ENCODE measurements at places on chromosomes 7 and 10.

GRCh38 chr7:45984386-45985295, 63.6 kb upstream of the IGFBP3 start:
- DNase-seq, result no peak

DNA sequence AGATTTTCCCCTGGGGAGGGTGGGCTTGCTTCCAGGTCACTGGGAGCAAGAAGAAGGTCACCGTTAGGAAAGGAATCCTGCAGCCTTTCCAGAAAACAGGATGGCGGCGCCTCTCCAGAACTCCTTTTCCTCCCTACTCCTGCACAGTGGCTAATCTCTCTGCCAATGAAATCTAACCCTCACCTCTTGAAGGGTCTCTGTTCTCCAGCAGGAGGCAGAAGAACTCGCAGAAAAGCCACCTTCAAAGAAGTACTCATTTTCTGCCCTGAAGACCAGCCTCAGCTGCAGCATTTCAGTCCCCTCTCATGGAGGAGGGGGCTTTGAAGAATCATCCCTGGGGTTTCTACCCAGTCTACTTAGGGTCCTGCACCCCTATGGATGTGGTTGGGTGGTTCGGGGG, 626.9 kb downstream of the CALN1 start:
- DNase-seq, result no peak

DNA sequence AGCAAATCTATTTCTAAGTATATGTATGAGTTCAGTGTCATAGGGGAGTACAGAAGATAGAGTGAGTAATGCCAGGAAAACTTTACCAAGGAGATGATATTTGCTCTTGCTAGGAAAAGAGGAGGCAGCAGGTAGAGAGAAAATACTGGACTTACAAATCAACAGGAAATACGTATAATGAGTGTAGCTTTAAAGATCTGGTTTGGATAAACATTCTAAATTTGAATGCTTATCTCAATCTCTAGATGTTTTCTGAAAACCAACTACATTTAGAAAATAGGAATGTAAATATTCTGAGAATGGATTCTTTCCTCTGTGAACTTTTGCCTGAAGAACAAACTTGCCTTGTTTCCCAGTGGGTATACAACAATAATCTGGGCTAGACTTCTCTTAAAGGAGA, 46.9 kb upstream of the GNAI1 start:
- DNase-seq, result no peak

DNA sequence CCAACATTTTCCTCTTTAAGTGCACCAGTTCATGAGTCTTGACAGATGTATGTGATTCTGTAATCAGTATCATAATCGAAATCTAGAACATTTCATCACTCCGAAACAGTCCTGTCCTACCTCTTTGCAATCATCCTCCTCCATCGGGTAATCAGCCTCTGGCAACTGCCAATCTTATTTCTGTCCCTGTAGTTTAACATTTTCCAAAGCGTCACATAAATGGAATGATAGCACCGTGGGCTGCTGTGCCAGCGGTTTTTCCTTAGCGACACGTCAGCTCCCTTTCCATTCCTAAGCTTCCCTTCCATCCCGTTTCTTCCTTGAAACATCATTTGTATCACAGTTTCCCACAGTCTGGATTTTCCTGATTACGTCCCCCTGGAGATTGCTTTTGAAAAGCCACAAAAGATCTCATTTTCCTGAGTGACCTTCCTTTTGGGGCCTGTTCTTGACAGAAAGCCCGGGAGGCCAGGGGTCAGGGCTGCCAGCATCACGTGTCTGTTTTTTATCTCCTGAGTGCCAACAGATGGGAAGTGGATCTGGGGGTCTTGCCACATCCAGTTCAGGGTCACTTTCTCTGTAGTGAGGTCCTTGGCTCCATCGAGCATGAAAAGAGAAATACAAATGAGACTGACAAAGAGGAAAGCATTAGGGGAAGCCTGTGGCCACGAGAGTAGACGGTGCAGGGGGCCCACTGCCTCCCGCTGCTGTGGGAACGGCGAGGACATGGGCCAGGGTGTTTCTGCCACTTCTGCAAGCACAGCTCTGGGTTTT, 31.6 kb downstream of the TMEM120A start:
- DNase-seq, result peak; percentile 77

DNA sequence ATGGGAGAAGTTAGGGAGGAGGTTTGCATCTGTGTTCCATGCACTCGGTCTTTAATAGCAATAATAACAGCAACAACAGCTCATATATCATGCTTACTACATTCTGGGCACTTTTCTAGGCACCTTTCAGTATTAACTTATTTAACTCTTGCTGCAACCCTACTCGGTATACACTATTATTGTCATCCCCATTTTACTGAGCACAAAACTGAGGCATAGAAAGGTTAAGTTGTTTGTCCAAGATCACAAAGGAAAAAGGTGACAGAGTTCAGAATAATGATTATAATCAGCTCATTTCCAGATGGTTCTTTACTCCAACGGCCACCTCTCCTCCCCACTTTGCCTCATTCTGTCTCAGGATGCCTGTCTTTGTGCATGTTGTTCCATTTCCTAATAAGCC, 102.1 kb upstream of the ABI1 start:
- no peak for DNase-seq

- DNase-seq, result no peak
These were observed 1.3 kb downstream of the CTTNBP2 start for GRCh38 chr7:117871778-117872538.

DNA sequence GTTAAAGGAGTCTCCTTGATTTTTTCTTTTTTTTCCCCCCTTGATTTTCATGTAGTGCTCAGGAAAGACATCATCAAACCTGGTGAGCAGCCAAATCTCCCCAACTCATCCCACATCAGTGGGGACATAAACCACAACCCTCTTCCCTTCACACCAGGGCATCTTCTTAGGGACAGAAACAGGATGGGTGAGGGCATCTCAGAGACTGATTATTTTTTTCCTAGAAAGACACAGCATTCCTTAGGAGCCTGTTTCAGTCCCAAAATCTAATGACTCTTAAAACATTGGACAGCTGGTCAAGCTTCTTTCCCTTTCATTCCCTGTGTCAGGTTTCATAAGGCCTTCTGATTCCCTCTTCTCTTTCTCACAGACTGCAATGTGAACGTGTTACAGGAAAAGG, 31.5 kb upstream of the GSAP start:
- no peak for DNase-seq
